HS-27A (cell line): ENCODE measurements at places on chromosomes 2 and 18.

DNA sequence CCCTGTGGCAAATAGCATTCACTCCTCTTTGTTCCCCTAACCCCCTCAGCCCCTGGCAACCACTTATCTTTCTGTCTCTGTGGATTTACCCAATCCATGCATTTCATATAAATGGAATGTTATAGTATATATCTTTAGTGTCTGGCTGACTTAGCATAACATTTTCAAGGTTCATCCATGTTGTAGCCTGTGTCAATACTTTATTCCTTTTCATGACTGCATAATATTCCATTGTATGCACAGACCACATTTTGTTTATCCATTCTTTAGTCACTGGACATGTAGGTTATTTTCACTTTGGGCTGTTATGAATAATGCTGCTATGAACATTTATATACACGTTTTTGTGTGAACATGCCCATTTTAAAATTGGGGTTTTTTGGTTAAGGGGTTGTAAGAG, 42.8 kb downstream of the TET3 start:
- no peak for DNase-seq

DNA sequence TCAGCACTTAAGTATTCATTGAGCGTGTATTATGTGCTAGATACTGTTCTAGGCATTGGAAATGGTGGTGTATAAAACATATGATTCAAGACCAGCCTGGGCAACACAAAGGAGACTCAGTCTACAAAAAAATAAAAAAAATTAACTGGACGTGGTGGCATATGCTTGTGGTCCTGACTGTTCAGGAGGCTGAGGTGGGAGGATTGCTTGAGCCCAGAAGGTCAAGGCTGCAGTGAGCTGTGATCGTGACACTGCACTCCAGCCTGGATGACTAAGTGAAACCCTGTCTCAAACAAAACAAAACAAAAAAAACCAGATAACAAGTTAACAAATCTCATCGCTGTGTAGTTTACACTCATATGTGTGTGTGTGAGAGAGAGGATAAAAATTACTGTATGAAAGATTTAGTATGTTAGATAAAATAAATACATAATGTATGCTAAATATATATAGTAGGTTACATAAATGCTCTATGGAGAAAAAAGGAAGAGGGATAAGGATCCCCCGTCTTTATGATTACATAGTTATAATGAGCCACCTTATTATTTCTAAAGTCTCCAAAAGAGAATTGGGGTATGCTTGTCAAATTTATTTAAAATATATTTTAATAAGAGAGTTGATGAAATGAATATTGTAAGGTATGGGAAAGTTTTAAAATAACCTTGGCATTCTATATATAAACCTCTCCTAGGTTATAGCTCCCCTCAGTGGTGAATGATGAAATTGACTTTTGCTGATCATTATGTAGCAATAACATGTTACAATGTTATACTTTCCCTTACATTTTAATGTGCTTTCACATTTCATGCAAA, 69.2 kb downstream of the EHBP1 start:
- DNase-seq = no peak

DNA sequence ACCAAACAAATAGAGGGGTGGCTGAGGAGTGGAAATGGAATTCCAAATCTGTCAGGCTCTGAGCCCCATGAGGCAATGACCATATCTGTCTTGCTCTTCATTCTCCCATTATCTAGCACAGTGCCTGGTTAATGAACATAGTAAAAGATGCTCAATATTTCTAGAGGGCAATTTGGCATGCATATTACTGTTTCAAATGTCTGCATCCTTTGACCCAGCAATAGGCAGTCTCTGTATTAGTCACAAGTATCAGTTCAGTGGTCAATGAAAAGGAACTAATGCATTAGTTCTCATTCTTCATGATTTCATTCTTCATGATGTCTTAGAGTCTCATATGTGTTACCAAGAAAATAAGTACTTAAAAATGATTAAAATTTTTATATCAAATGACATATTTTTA, 28.4 kb upstream of the MALL start:
- DNase-seq = no peak

- DNase-seq = no peak
Observed at GRCh38 chr18:688323-688722, 24.1 kb downstream of the ENOSF1 start.

- DNase-seq = no peak
Observed at GRCh38 chr18:57943723-57944122, 100.3 kb upstream of the NEDD4L start.

DNA sequence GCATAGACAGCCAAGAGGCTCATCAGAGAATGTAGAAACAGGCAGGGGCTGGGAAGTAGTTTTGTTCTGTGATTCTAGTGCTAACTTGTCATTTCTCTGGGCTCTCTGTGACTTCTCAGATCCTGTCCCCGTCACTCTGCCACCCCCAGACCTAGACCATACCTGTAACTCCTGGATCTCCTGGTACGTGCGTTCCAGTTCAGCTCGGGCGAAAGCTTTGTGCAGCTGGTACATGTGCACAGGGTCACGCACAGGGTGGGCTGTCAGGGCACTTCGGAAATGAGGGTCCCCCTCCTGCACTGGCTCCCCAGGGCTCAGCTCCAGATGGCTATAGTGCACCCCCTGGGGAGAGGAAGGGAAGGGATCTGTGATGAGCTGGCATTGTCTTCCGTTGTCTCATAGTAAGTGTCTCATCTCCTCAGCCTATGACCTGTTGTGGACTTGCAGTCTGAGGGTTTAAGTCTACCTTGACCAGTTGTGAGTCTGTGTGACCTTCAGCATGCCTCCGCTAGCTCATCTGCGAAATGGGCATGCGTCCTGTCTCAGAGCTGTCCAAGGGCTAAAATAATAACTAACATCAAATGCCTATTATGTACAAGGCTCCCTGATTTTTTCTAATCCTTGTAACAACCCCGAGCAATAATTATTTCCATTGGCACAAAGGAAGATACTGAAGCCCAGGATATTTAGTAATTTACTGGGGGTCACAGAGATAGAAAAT, 2.7 kb downstream of the CHPF start:
- no peak for DNase-seq

GRCh38 chr2:39269941-39270340, 26.2 kb upstream of the CDKL4 start:
- DNase-seq = no peak
